Urothelium cell line (cell line): ENCODE measurements at places on chromosomes 5 and 9.

DNA sequence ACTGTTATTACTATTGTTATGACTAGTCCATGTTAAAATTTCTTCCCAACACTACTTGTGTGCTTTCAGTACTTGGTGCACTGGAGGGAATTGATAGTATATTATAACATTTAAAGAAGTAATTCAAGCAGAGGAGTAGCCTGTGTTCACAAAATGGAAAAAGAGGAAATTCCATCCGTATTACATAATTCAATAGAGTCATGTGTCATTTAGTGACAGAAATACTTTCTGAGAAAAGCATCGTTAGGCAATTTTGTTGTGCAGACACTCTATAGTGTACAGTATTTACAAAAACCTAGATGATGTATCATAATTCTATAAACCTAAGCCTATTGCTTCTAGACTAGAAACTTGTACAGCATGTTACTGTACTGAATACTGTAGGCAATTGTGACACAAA, 78.3 kb upstream of the PCSK5 start:
- DNase-seq, result no peak

DNA sequence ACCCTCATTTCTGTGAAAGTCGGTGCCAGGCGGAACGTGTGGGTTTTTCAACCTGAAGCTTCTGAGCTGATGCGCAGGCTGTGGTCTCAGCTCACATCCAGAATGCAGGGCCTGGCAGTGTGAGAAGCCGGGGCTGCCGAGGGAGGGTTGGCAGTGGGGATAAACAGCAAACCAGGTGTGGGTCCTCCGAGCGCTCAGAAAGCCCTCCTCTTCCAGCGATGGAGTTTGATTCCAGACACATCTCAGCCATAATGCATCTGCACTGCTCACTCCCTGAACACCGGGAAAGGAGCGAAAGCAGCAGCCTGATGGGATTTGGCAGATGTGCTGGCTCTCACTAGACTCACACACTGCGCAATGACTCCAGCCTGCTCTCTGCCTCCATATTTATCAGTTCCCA, 280.1 kb downstream of the HSPA4 start:
- DNase-seq, result no peak

DNA sequence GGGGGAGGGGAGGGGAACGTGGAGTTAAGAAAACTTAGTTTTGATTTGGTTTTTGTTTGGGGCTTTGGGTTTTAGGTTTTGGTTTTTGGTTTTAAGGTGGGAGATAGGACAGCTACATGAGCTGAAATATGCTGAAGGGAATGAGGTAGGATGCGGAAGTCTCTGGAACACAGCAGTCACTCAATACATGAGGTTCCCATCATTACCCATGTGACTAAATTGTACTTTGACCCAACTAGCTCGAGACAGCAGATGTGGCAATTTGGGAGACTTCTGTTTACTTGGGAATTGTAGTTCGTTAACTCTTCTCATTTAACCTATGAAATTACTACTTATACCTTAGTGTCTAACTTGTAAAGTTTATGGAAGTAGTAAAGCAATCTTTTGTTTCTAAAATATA, 124.2 kb downstream of the TLE1 start:
- no peak for DNase-seq

DNA sequence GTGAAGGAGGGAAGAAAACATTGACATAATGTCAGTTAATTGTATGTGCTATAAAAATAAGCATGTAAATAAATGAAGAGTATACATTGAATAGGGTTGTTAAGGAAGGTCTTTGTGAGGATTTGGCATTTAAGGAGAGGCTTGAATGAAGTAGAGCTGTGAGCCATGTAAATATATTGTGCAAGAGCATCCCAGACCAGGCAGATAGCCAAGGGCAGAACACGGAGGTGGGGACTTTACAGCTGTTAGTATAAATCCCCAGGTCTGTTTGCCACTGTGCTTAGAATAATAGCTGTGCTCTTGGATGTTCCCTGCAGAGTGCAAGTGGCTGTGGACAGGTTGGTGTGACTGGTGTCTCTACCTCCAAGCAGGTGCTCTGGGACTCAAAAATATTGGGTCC, 211.7 kb downstream of the LRRC70 start:
- no peak for DNase-seq

DNA sequence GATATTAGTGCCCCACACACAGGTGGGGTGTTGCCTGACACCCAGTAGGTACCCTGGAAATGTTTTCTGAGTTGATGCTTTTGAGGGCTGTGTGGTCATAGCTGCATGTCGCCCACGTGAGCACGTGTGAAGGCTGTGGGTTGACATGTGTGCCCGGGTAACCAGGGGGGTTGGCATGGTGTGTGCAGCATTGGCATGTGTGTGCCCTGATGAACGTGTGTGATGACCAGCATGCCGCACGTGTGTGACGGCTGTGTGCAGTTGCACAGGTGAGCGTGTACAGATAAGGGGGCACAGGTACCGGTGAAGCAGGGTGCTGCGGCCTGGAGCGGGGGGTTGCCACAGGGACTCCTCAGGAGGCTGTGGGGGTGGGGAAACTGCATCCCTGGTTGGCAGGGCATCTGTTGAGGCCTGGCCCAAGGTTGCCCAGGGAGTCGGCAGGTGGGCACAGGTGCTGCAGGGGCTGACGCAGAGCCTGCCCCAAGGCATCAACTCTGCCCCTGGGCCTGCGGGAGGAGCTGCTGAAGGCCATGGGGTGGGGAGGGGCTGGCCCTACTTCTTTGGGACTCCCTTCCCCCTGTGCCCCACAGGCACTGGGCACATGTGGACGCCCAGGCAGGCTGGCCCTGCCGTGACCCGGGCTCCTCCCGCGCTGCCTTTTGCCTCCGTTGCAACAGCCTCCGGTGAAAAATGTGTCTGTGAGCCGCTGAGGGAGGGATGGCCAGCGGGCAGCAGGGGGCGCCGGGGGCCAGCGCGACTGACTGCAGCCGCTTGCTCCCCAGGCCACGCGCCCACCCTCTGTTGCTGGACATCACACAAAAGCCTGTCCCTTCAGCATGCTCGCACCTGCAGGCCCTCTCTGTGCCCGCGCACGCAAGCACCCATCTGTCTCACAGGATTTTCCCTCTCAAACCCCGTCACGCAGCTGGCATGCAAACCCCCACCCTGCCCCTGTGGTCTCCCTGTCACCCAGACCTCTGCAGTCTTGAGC, 2.2 kb downstream of the UNC5A start:
- peak; percentile 71 for DNase-seq

DNA sequence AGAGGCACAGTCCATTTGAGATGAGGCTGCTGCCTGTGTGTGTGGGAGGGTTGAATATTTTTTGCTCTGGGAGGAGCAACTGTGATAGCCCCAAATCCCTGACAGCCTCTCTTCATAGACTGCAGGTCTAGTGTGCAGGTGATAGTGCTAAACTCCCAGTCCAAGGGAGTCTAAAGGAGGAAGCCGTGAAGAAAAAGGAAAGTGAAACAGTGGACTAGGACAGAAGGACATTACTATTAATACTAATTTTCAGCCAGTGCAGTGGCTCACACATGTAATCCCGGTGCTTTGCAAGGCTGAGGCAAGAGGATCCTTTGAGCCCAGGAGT, 295.0 kb downstream of the PDE4D start:
- DNase-seq, result no peak

GRCh38 chr9:113222482-113222841, 1.1 kb downstream of the SLC31A1 start:
- DNase-seq, result peak; percentile 5

DNA sequence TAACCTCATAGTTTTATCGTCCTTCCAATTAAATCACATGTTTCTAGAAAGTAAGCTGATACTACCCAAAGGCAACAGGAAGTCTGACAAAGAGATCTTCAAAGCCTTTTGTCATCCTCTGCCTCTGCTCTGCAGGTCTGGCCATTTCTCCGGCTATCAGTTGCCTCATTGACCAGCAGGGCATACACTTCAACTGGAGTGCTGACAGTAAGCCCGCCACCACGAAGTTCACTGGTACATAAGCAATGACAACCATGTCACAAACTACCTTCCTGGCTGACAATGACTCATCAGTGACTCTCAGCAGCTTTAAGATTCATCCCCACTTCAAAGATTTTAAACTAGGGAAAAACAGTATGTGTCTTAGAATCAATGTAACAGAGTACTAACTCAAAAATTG, 20.6 kb downstream of the SPTLC1 start:
- no peak for DNase-seq

- no peak for DNase-seq
Measured at GRCh38 chr9:114688379-114688778, 6.4 kb upstream of the TEX48 start.

DNA sequence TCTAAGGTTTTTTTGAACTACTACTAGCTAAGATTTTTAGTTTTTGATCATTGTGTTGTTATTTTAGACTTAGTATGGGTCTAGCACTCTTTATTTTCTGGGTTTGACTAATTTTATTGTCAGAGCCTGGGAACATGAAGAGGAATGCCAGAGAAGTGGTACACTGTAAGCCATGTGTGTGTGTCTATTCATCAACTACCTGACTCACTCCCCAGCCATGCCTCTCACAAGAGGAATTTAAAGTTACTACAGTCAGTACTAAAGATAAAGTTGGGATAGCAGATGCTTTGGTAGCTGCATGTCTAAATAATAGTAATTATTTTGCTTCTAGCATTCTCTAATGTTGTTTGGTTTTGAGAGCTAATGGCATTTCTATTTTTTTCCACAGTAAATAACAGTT, 264.8 kb downstream of the CSNK1G3 start:
- no peak for DNase-seq

DNA sequence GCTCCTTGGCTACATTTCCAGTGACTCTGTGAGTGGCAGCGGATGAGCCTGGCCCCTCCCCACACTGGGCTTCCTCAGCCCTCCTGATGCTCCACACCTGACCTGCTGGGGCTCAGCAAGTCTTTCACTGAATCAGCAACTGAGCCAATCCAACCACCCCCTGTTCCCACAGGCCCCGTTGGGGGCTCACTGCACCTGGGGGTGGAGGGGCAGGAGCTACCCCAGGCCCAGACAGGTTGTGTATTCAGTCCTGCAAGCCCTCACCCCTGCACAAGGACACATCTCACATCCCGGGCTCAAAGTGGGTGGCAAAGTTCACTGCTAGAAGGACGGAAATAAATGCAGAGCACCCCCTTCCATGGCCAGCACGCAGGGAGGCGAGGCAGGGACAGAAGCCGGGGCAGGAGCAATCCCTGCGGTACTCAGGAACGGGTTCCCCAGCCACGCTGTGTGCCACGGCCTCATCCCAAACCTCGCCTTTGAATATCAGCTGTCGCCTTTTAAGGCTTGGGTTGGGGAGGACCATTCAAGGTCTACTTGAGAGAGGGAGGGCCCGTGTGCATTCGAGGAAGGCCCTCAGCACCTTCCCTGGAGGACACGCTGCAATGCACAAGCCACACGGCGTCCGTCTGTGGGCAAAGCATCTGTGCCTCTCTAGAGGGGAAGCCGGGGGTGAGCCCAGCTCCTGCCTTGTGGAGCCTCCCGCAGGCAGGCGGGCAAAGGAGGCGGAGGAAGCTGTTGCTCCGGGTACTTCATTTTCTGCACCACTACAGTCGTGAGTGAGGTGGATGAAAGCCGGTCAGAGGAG, 75.0 kb upstream of the SARDH start:
- DNase-seq, result no peak

GRCh38 chr9:106969696-106970095, 106.7 kb downstream of the ZNF462 start:
- no peak for DNase-seq

DNA sequence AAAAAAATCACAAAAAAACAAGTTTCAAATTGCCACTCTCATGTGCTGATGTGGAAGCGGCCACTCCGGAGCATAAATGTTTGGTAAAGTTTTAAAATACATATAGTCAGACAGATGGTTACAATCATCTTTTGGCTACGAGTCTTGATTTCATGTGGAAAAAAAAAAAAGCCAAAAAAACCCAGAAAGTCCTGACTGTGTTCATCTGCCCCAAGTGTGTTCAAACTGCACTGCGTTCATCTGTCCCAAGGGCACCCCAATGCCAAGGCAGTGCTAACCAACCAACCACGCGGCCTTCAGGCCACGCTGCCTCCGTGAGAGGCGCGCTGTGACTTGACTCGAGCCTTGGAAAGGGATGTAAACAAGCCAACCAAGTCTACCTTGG, 127.1 kb downstream of the MYO10 start:
- DNase-seq, result no peak

DNA sequence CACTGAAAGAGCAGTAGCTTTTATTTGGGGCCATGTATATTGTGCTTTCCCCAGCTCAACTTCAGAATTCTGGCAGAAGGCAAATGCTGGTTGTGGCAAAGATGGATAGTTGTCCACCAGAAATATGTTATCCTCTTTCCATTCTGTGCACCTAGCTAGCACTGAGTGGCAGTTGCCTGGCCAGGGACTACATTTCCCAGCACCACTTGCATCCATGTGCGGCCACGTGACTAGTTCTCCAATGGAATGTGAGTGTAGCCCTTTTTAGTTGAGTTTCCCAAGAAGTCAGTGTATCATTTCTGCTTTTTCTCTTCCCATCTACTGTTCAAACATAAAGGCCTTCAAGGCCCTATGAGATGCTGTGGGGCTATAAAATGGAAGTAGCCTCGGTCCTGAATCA, 354.0 kb upstream of the CLINT1 start:
- peak; percentile 41 for DNase-seq

DNA sequence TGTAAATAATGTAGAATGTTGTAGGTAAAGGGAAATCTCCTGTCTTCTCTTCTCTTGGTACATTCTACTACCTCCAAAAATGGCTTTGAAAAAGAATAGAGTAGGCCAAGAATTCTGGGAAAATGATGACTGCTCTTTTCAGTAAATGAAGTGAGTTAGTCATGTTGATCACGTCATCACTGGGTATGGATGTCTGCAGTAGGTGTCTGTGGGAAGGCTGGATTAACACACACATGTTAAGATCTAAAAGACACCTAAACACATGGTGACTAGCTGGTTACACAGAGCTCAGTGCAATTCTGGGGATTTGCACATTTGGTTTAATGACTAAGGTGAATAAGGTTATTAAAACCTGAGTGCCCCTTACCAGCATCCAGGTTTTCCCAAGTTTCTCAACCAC, 161.5 kb downstream of the CEP120 start:
- no peak for DNase-seq

GRCh38 chr9:76246680-76247079, 147.5 kb downstream of the RFK start:
- no peak for DNase-seq

GRCh38 chr5:148569948-148570347, 84.4 kb downstream of the HTR4 start:
- no peak for DNase-seq

DNA sequence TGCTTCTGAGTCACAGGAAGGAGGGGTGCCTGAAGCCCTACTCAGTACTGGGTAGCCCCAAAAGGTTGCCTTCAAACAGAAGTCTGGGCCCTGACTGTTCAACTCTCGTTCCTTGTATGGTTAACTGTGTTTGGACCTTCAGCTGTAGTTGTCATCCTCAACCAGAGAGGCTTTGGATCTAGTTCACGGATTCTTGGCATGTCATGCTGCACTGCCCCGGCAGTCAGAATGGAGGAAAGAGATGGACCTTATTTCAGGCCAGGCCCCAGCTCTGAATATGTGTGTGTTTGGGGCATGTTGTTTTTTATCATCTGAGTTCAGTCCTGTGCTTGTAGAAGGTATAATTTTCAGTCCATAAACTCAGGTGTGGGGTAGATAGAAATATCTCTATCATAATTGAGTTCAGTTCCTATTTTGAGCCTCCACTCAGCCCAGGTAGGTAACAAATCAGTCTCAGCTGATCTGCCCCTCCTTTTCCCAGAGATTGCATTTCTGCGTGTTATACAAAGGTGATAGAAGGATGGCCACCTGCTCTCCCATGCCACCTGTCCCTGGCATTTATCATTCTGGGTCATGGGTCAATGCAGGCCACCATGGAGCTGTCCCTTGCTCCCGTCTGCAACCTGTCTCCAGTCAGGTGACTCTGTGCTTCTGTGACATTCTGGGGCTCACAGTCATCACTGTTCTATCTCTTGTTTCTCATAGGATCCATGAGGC, 127.5 kb upstream of the CPEB4 start:
- DNase-seq, result no peak

- no peak for DNase-seq
Measured at GRCh38 chr9:87562062-87562461, 64.4 kb downstream of the DAPK1 start.
